ENCODE measurements at places on chromosomes 12 and 14.

DNA sequence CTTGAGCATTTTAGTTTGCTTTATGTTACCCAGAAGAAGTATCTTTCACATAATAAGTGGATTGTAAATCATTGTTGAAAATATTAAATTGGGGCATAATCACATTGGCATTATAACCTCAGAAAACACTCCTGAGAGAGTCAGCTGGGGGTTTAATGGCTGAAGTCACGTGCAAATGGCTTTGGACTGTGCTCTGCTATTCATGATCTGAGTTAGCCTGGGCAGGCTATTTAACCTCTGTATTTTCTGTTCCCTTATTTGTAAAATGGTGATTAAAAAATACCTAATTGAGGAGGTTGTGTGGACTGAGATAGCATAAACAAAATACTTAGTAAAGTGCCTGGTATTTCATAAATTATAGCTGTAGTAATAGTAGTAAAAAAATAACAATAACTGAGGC lies 24.9 kb downstream of the KCNA5 start:
- no peak for DNase-seq

GRCh38 chr12:127162902-127163301 lies 1104.1 kb upstream of the TMEM132C start:
- DNase-seq, result no peak

- DNase-seq, result no peak
Observed at GRCh38 chr14:98375566-98375965, 896.4 kb downstream of the BCL11B start.

- DNase-seq, result no peak
Observed at GRCh38 chr14:22837750-22838538, 1.6 kb downstream of the MMP14 start.

DNA sequence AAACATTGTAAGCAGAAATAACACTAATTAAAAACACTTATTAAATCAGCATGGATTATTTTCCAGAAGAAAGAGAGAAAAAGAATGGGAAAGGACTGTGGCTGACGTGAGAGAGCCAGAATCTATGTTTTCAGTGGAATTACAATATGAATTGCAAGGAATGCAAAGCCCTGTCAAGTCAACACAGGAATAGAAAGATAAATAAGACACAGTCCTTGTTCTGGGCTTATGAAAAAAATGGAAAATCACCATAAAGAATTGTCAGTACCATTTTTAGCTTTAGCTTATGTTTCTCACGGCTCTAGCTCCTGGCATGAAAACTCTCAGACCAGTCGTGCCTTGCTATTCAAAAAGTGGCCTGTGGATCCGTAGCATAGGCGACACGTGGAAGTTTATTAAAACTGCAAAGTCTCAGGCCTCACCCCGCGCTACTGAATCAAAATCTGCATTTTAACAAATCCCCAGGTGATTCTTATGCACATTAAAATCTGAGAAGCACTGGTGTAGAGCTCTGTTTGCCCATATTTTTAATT lies 549.1 kb downstream of the RPS29 start:
- no peak for DNase-seq

GRCh38 chr12:31325524-31325875 lies 450 bp downstream of the SINHCAF start:
- DNase-seq, result no peak
